Gastroesophageal sphincter (tissue), 4 donors: ENCODE measurements at places on chromosomes 6 and 20. TPM values are rescaled to one million over a fixed set of nuclear protein-coding genes. Genes with fewer than 3 reads are reported as not detected.
A peak's percentile ranks its signal among the peaks of the same experiment; 100 is the strongest.

BPIFB1 gene
- total RNA-seq = not detected

KCNK5 gene
- total RNA-seq = 11.5 TPM

POU3F2 gene
- not detected for total RNA-seq

TBX18 gene
- 1.6 TPM for total RNA-seq

DACT2 gene
- 4.3 TPM for total RNA-seq

AURKA gene
- total RNA-seq = 1.8 TPM

MRPL14 gene
- 38.4 TPM for total RNA-seq

FHL5 gene
- total RNA-seq = 12.4 TPM

LGSN gene
- total RNA-seq = not detected

DNA sequence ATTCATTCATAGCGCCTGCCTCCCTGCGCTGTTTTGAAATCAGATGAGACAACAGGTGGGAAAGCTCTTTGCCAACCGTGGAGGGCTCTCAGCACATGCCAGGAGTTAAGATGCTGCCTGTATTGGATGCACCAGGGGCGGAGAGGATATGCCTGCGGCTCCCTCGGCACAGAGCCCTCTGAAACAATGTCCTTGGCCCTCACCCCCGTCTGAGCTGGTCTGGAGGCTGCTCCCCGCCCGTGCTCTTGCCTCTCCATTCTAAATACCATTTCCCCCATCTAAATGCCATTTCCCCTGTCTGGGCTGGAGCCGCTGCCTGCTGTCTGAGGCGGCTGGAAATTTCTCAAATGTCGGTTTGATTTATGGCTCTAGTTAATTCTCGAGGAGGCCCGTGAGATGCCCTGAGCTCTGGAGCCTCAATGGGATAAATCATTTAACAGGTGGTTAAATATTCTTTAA is 50.8 kb upstream of the MLN start:
- ATAC-seq = no peak

- ATAC-seq = no peak
These were observed 2.7 kb upstream of the PAX1 start for GRCh38 chr20:21702553-21703470.

- ATAC-seq = no peak
These were observed 17.2 kb upstream of the WFDC10A start for GRCh38 chr20:45612314-45612713.

DNA sequence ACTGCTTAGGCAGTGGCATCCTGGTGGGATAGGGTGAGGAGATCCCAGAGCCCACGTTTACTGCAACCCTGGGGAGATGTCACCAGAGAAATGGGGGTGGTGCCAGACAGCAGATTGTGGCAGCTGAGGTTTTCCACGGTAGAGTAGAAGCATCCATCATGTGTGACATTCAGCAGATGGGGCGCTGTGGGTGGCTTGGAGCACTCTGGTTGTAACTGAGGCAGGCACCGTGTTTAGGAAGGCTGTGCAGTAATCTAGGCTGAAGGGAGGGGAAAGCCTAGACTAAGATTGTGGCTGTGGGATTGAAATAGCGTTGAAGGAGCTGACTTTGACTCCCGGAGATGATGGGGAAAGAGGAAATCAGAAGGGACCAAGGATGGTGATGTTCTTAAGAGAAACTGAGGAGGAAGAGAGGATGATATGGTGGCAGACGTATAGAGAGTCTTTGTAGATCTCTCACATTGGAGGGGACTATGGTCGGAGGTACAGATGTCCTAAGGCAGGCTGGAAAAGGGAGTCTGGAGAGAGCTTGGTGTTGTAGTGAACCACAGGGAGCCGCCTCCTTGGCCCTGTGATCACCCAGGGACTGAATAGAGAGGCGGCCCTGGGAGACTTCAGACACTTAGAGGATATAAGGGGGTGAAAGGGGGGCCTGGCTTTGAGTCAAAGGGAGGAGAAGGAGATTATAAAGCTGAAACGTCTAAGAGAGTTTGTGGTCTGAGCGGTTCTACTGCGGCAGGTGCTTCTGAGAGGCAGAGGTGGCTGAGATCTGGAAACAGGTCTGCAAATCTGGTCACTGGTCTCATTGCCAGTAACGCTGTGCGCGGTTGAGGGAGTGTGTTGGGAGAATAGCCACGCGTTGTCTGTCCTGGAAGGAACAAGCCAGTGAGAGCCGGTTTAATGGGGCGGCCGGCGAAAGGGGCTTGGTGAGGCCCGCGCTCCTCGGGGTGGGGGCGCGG is 792 bp upstream of the MICA start:
- ATAC-seq = peak; percentile 0

- no peak for ATAC-seq
These were observed 630.2 kb downstream of the HDGFL1 start for GRCh38 chr6:23199541-23199940.

GRCh38 chr6:96624957-96625356 is 62.0 kb downstream of the FHL5 start:
- ATAC-seq = no peak

- ATAC-seq = no peak
These were observed 53.3 kb downstream of the SOD2 start for GRCh38 chr6:159639721-159640120.

GRCh38 chr6:37321101-37321500 is 32.7 kb upstream of the RNF8 start:
- no peak for ATAC-seq

- ATAC-seq = peak; percentile 54
These were observed 223.0 kb upstream of the SYNCRIP start for GRCh38 chr6:85865420-85866369.

- no peak for ATAC-seq
These were observed 23.7 kb downstream of the ADGRF5 start for GRCh38 chr6:46898006-46898405.

GRCh38 chr6:14200047-14200446 is 82.5 kb downstream of the CD83 start:
- no peak for ATAC-seq

DNA sequence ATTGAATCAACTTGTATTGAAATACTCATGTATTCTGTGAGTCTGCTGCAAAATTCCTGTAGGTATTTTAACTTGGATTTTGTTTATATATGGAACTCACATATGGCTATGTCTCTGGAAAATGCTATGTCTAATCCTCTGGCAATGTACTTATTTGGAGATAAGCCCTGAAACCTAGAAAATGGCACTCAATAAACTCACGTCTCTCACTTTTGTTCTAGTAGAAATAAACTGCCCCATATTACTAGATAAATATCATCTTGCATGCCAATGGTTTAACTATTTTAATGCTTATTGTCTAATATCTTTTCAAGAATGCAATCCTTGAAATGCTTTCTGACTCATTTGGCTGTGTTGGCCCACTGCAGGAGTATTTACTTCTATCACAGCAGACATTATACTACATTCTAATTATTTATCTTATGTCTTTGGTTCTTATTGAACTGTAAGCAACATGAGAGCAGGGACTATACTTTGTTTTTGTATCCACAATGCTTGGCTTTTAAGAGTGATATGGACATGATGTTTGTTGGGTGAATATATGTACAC is 292.2 kb upstream of the RSPO3 start:
- no peak for ATAC-seq
